ENCODE measurements at places on chromosomes 16 and 17. TPM values are rescaled to one million over a fixed set of nuclear protein-coding genes. Genes with fewer than 3 reads are reported as not detected.

- H3K4me1 ChIP-seq = peaks cover 15% of the 10 kb centered on the region
- DNase-seq = no peak
- H3K4me3 ChIP-seq = no peak overlapping the region
- no peaks in the 10 kb centered on the region for H3K36me3 ChIP-seq
Measured at GRCh38 chr16:2511996-2512734, 1.6 kb upstream of the ATP6V0C start.

Gene MGAT5B
- total RNA-seq = 1.1 TPM

Gene TMED6
- not detected for total RNA-seq

DNA sequence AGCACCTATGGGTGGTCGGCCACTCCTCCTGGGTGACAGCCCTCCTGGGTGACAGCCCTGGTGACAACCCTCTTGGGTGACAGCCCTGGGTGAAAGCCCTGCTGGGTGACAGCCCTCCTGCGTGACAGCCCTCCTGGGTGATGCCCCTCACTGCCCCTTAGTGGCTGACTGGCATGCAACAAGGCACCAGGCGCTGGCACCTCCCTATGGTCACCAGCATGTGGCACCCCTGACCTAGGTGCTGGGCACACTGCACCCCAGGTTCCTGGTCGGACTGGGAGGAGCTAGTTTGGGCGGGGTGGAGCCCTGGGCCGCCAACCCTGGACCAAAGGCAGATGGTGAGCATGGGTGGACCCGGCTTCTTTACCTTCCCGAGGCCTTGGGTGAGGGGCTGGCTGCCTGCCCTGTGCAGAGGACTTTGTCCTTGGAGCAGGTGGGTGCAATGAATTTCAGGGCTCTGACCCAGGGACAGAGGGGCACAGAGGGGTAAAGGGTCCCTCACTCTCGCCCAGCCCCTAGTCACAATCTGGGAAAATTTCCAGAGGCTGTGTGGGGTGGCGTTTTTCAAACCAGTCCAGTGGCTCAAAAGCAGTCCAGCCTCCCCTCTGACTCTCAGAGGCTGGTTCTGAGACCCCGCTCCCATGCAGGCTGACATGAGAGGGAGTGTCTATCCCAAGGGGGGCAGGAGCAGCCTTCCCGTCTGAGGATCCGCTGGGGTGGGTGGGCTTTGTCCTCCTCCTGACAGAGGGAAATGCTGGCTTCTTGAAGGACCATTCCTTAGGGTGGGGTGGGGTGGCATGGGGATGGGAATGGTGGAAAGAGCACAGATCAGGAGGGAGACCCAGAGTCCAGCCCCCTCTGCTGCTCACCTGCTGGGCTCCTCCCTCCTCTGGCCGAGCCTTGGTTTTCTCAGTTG lies 25.9 kb upstream of the TNFRSF13B start:
- no peak overlapping the region for H3K27ac ChIP-seq
- H3K27me3 ChIP-seq = no peaks in the 10 kb centered on the region
- peaks cover 4% of the 10 kb centered on the region for H3K4me1 ChIP-seq
- DNase-seq = no peak
- no peaks in the 10 kb centered on the region for H3K36me3 ChIP-seq

GRCh38 chr16:81823111-81823510 lies 44.0 kb downstream of the PLCG2 start:
- no peaks in the 10 kb centered on the region for H3K36me3 ChIP-seq
- no peaks in the 10 kb centered on the region for H3K4me1 ChIP-seq
- H3K27ac ChIP-seq = no peak overlapping the region
- no peaks in the 10 kb centered on the region for H3K27me3 ChIP-seq

Gene CA7
- not detected for total RNA-seq

DNA sequence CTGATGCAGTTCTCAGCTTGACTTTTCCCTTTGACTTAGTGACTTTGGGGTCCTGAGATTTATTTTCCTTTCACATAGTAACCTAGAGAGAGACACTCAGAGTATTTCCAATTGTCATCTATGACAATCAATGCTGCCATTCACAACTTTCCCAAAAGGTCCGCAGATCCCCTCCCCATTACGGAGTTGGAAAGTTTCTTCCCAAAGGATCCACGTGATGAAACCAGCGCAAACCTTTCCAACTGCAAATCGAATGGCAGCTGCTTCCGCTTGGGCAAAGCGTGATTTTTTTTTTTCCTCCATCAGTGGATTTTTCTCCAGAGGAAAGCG lies 538 bp upstream of the FCSK start:
- no peaks in the 10 kb centered on the region for H3K27me3 ChIP-seq
- no peaks in the 10 kb centered on the region for H3K36me3 ChIP-seq
- peaks cover 4% of the 10 kb centered on the region for H3K4me1 ChIP-seq
- peak overlapping the region; percentile 95 for H3K4me3 ChIP-seq

DNA sequence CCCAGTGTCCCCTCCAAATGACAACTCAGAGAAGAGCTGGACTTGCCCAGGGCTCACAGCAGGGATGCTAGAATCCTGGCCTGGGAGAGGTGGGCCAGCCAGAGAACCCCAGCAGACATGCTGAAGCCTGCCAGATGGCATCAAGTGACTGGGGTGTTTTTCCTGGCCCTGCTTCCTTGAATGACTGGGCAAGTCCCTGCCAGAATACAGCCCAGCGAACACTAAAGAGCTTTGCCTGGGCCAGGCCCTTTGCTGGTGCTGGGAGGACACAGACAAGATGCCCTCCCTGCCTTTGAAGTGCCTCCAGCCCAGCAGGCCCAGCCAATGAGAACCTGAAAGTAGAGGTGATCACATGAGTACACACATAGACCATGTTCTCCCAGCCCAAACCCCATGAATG lies 11.5 kb downstream of the ZNF319 start:
- H3K27me3 ChIP-seq = no peaks in the 10 kb centered on the region
- H3K4me3 ChIP-seq = no peak overlapping the region
- peaks cover 13% of the 10 kb centered on the region for H3K4me1 ChIP-seq
- H3K27ac ChIP-seq = no peak overlapping the region
- H3K36me3 ChIP-seq = no peaks in the 10 kb centered on the region

- no peak overlapping the region for H3K4me3 ChIP-seq
- no peak overlapping the region for H3K27ac ChIP-seq
- peaks cover 10% of the 10 kb centered on the region for H3K4me1 ChIP-seq
Measured at GRCh38 chr16:21263640-21264570, 14.2 kb downstream of the CRYM start.

- H3K27ac ChIP-seq = peak overlapping the region; percentile 94
- DNase-seq = no peak
- H3K27me3 ChIP-seq = no peaks in the 10 kb centered on the region
- H3K4me1 ChIP-seq = peaks cover 17% of the 10 kb centered on the region
- H3K4me3 ChIP-seq = peak overlapping the region; percentile 59
- peaks cover 12% of the 10 kb centered on the region for H3K36me3 ChIP-seq
Measured at GRCh38 chr17:4969047-4969550, 1.5 kb upstream of the SPAG7 start.

Gene NTN3
- total RNA-seq = 1.6 TPM

DNA sequence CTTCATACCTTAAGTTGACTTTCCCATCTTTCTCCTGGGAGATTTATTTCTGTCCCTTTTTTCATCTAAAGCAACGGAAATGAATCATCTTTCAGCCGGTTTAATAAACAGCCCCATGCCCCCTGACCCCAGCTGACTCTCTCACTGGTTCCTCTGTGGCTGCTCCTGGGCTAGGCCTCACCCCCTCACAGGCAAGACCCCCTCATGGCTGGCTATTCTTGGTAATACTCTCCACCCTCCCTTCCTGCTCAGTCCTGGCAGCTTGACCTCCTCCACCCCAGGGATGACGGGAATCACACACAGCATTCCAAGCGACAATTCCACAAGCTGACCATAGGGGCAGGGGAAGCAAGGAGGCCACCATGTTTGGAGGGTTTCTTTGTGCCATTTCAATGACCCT lies 1.5 kb upstream of the ADAP2 start:
- no peak for DNase-seq
- H3K4me1 ChIP-seq = no peaks in the 10 kb centered on the region
- peaks cover 37% of the 10 kb centered on the region for H3K27me3 ChIP-seq

Gene SHISA6
- total RNA-seq = 40.0 TPM

GRCh38 chr17:6455321-6455705 lies 11.1 kb downstream of the PIMREG start:
- no peak for DNase-seq
- peaks cover under 1% of the 10 kb centered on the region for H3K36me3 ChIP-seq
- no peaks in the 10 kb centered on the region for H3K27me3 ChIP-seq
- H3K4me3 ChIP-seq = no peak overlapping the region
- no peak overlapping the region for H3K27ac ChIP-seq
